GM04504 (cell line): ENCODE measurements at places on chromosomes 5 and 9.
A peak's percentile ranks its signal among the peaks of the same experiment; 100 is the strongest.

GRCh38 chr9:107586493-107586892, 96.9 kb upstream of the KLF4 start:
- no peak for DNase-seq

- DNase-seq = peak; percentile 72
Measured at GRCh38 chr9:33813712-33814641, 3.0 kb upstream of the UBE2R2 start.

DNA sequence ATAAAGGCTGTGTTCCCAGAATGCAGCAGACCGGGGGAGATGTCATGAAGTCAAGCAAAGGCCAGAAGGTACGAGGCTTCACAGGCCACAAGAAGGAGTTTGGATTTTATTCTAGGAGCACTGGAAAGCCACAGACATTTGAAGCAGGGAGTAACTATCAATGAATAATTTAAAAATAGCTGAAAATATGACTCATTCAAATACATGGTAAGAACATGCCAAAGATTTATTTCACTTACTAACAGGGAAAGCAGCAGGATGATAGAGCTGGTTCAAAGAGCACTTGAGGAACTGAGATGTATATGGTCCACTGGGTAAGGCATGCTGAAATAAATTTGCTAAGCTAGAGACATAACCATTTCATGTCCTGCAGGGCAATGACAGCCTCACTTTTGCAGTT, 53.2 kb downstream of the MSX2 start:
- DNase-seq = no peak

DNA sequence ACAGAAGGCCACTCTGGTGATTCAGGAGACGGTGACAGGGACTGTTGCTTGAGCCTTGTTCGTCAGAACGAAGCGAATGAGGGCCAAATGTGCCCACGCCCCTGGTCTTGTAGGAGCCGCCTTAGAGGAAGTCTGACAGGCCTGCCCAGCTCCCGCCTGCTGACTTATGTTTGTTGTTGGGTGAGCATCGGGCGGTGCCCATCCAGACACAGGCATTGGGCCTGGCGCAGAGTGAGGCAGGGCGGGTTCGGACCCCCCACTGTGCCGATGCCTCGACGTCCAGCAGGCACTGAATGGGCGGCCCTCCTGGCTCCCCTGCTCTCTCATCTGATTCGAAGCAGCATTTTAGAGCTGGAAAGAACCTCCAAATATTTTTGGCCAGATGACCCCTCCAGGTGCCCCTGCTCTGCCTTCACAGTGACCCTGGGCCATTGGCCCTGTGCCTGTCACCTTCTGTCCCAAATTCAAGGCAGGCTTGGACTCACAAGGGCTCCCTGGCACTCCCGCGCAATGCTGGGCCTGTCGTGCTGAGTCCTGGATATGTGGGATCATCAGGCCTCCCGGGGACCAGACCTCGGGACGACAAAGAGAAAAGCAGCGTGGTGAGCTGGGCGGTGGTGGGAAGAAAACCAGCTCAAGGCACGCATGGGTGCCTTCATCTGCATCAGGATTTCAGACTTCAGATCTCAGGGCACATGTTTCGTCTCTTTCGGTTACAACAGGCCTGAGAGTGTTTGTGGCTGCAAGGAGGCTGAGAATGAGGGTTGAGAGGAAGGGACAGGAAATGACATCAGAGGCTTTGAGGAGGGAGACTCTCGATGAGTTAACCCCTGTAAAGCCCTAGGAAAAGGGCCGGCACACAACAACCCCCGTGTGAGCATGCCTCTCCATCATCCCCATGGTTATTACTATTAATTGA, 37.1 kb upstream of the OLFM1 start:
- DNase-seq = no peak

DNA sequence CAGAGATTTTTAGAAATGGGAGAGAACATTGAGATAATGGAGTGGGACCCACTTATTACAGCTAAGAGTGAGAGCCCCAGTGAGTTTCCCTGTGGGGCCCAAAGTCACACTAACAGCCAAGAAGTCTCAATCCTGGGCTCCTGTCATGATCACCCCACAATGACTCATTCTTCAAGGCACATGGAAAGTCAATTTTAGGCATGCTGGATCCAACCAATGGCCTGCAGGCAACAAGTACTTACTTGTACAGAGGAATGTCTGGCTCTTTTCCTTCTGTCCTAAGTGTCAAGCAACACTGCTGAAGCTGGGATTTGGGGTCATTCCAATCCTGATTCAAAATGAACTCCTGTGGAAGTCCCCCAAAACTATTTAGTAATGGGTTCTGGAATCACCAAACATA, 123.1 kb downstream of the DROSHA start:
- DNase-seq = peak; percentile 31

GRCh38 chr5:124923131-124923530, 176.7 kb upstream of the ZNF608 start:
- DNase-seq = no peak

DNA sequence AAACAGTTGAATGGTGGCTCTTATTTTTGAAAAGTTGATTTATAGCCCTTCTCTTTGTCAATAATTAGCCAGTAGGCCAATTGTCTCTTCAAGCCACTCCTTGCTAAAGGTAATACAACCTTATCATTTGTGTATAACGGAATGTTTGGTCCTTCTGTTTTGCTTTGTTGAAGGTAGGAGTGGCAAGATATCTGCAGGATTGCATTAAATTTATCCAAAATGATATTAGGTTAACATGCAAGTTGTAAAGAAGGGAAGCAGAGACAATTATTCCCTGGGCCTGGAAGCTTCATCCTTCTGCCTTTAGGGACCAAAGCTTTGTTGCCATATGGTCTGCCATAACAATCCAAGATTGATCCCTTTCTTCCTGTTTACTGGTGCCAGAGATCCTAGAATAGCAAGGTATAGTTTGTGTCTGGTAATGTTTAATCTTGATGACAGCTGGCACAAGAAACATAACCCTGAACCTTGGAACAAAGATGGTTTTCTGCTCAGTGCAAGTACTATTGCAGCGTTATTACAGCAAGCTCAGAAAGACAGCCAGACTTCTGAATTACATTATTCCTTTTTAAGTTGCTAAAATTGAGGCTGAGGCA, 15.5 kb upstream of the FSD1L start:
- no peak for DNase-seq

DNA sequence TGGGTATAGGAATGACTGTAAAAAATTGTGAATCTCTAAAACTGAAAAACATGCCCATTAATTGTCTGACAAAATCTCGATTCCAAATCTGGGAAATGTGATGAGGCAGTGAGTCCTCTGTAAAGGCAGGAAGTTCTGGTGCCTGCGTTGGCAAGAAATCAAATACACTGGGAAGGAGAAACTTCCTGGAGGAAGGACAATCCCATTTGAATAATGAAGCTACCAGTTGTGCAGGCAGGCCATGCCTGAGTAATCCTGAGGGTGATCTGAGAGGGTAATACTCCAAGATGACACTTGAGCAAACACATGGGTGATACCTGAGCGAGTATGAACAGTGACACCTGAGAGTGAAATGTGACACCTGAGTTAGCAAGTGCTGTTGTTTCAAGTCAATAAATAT, 49.7 kb downstream of the KIF24 start:
- DNase-seq = no peak

GRCh38 chr5:28468166-28468565, 1429.8 kb upstream of the CDH9 start:
- DNase-seq = no peak

GRCh38 chr9:1354086-1354485, 303.9 kb downstream of the DMRT2 start:
- no peak for DNase-seq

- no peak for DNase-seq
Measured at GRCh38 chr5:134022333-134022732, 17.6 kb upstream of the VDAC1 start.

DNA sequence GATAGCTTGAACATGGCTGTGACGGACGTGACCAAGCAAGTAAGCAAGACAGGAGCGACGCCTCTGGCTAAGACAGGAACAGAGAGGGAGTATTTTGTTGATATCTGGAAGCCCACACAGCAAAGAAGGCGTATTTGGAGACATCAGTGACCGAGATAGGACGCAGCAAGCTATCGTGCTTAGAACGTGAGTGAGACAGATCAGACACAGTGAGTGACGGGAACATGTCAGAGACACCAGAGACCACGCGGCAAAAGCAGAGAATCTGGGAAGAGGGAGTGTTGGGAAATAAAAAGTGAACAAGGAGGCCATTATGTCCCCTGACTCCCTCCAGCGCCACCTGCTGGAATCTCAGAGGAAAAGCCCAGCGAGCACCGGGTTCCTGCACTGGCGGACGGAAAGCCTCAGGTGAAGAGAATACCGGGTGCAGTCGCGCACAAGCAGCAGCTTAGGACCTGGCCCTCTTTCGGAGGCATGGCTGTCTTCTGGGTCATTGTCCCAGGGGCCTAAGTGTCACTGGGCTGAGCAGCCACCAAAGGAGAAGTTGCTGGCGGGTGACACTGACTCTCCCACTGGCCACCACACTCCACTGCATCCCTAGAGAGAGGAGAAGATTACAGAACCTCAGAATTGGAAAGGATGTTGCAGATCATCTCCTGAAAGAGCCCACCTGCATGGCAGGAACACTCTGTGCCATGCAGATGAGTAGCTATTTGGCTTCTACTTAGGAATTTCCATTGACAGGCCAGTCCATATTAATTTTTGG, 99.1 kb downstream of the FBXO38 start:
- DNase-seq = peak; percentile 8

- peak; percentile 65 for DNase-seq
Measured at GRCh38 chr5:16934123-16934522, 2.0 kb downstream of the MYO10 start.

DNA sequence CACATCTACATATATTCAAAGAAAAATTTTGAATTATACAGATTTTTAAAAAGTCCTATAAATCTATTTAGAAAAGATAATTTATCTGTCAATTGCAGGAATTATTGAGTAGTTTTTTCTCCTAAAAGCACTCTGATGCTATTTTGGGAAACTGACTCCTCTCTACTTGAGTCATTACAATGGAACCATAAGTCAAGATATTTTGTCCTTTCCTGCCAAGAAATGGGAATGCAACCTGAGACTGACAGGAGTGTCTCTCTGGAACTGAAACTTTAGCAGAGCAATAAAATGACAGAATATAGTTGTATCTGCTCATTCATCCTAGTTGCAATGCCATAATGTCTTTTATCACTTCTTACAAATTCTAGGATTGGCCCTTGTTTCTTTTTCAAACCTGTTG, 48.6 kb downstream of the CARTPT start:
- DNase-seq = no peak

GRCh38 chr5:5650242-5650641, 227.8 kb downstream of the ICE1 start:
- no peak for DNase-seq
